Hair follicular keratinocyte (primary cell): ENCODE measurements at places on chromosomes 2 and 18. TPM values are rescaled to one million over a fixed set of nuclear protein-coding genes. Genes with fewer than 3 reads are reported as not detected.

MATN3 gene
- 1.9 and 3.7 TPM in 2 replicates for total RNA-seq

DCDC2C gene
- not detected in 2 replicates for total RNA-seq

NEDD4L gene
- total RNA-seq = 34.8 and 57.4 TPM in 2 replicates

FAM228B gene
- total RNA-seq = 2.4 and 3.6 TPM in 2 replicates

PTPRN gene
- 0.08 TPM in 1 of 2 replicates, not detected in the other for total RNA-seq

LYPD6B gene
- 1.9 and 4.9 TPM in 2 replicates for total RNA-seq
